ENCODE measurements at places on chromosomes 3 and 15. TPM values are rescaled to one million over a fixed set of nuclear protein-coding genes. Genes with fewer than 3 reads are reported as not detected.
A peak's percentile ranks its signal among the peaks of the same experiment; 100 is the strongest.

DNA sequence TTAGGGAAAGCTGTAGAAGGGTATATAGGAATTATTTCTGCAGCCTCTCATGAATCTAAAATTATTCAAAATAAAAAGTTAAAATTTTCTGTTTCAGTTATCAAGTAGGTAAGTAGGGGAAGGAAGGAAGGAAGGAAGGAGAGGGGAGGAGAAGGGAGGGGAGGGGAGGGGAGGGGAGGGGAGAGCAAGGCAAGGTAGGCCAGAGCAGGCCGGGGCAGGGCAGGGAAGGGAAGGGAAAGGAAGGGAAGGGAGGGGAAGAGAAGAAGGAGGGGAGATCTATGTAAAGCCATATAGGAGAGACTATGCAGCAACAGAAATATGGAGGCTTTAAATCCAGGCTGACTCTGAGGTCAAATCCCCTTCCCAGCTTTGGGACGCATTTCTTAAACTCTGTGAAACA, 38.3 kb upstream of the BOC start:
- peaks cover 3% of the 10 kb centered on the region for H3K27me3 ChIP-seq
- no peak overlapping the region for H3K27ac ChIP-seq
- H3K36me3 ChIP-seq: no peaks in the 10 kb centered on the region
- H3K4me3 ChIP-seq: no peak overlapping the region

DNA sequence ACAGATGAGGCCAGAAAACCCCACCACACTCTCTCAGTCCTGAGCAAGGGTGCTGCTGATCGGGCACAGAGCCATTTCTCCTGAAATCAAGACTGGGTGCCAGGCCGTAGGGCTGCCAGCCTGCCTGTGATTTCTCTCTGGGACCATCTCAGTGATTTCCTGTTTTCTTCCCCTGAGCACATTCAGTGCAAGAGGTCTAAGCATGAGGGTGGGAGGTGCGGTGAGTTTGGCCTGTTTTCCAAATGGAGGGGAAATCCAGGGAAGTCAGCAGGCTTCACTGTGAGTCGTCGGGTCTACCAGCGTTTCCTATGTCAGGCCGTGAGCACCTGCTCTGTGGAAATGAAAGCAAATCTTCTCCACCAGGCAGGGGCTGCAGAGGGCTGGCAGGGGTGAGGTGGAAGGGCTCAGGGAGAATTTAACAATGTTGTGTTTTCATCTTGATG, 82.3 kb downstream of the ST6GAL1 start:
- peak overlapping the region; percentile 91 for H3K27ac ChIP-seq
- peak; percentile 63 for DNase-seq
- H3K36me3 ChIP-seq: peaks cover 60% of the 10 kb centered on the region
- peaks cover 61% of the 10 kb centered on the region for H3K4me1 ChIP-seq
- H3K27me3 ChIP-seq: no peaks in the 10 kb centered on the region
- peak overlapping the region; percentile 60 for H3K4me3 ChIP-seq

GRCh38 chr3:150069633-150070032, 98.9 kb upstream of the PFN2 start:
- no peaks in the 10 kb centered on the region for H3K4me1 ChIP-seq
- no peaks in the 10 kb centered on the region for H3K36me3 ChIP-seq
- H3K27me3 ChIP-seq: peaks cover 14% of the 10 kb centered on the region
- H3K4me3 ChIP-seq: no peak overlapping the region

- peaks cover 39% of the 10 kb centered on the region for H3K4me1 ChIP-seq
- no peak for DNase-seq
- H3K36me3 ChIP-seq: peaks cover 17% of the 10 kb centered on the region
- peak overlapping the region; percentile 85 for H3K4me3 ChIP-seq
Observed at GRCh38 chr15:37099319-37100108, 835 bp downstream of the MEIS2 start.

GRCh38 chr15:39426552-39427532, 154.0 kb upstream of the THBS1 start:
- H3K36me3 ChIP-seq: no peaks in the 10 kb centered on the region
- peaks cover 20% of the 10 kb centered on the region for H3K4me1 ChIP-seq
- H3K27ac ChIP-seq: peak overlapping the region; percentile 40
- H3K27me3 ChIP-seq: peaks cover 24% of the 10 kb centered on the region

DNA sequence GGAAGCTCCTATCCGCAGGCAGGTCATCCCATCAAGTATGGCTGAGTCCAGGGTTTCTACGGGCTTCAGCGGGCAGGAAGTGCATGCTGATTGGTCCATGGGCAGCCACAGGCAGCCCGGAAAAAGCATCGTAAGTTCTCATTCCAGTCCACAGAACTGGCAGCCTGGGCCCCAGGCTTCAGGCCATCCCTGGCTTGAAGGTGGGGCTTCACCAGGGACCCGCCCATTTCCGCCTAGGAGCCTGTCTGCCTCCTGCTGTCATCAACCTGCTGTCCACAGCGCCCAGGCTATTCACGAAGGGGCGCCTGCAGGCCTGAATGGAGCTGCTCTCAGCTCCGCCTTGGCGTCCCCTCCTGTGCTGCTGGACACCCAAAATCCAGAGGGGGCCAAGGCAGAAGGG, 13.9 kb downstream of the PCYT1A start:
- peaks cover 48% of the 10 kb centered on the region for H3K36me3 ChIP-seq
- peak overlapping the region; percentile 91 for H3K27ac ChIP-seq
- H3K27me3 ChIP-seq: no peaks in the 10 kb centered on the region
- H3K4me3 ChIP-seq: peak overlapping the region; percentile 67
- H3K4me1 ChIP-seq: peaks cover 61% of the 10 kb centered on the region

- H3K27ac ChIP-seq: no peak overlapping the region
- no peaks in the 10 kb centered on the region for H3K36me3 ChIP-seq
- H3K4me3 ChIP-seq: no peak overlapping the region
- H3K27me3 ChIP-seq: peaks cover 7% of the 10 kb centered on the region
Observed at GRCh38 chr3:58556001-58556400, 19.0 kb upstream of the ACOX2 start.

DNA sequence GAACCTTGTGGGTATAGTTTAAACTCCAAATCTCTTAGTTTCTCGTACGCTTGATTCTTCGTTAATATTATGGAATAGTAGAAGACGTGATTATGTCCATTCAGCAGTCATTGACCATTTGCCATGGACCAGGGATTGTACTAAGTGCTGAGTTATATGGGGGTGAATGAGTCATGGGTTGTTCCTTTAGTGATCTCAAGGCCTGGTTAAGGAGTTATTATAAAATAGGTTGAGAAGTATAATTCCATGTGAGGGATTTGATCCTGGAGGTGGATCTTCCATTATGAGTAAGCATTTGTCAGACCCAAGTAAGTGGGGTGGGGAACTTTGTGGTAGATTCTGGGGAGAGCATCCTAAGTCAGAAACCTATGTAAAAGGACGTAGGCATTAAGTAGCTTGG, 15.4 kb downstream of the NR2C2 start:
- no peak for DNase-seq
- H3K36me3 ChIP-seq: peaks cover 31% of the 10 kb centered on the region
- H3K27ac ChIP-seq: no peak overlapping the region
- no peaks in the 10 kb centered on the region for H3K27me3 ChIP-seq
- no peak overlapping the region for H3K4me3 ChIP-seq

DNA sequence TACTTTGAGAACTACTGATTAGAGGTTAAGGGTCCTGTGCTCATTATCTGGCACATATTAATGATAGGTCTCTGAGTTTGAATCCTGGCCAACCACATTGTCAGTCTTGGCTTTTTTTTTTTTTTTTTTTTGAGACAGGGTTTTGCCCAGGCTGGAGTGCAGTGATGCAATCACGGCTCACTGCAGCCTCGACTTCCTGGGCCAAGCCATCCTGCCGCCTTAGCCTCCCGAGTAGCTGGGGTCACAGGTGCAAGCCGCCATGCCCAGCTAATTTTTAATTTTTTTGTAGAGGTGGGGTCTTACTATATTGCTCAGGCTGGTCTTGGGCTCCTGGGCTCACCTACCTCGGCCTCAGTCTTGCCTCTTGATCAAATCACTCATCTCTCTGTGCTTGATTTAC, 547 bp upstream of the PCCB start:
- peaks cover 26% of the 10 kb centered on the region for H3K4me1 ChIP-seq
- H3K4me3 ChIP-seq: peak overlapping the region; percentile 91
- H3K27me3 ChIP-seq: no peaks in the 10 kb centered on the region
- H3K36me3 ChIP-seq: peaks cover 3% of the 10 kb centered on the region
- no peak for DNase-seq

- no peaks in the 10 kb centered on the region for H3K27me3 ChIP-seq
- H3K27ac ChIP-seq: no peak overlapping the region
- no peaks in the 10 kb centered on the region for H3K4me1 ChIP-seq
- DNase-seq: no peak
Observed at GRCh38 chr15:29944925-29945324, 122.7 kb upstream of the TJP1 start.

DNA sequence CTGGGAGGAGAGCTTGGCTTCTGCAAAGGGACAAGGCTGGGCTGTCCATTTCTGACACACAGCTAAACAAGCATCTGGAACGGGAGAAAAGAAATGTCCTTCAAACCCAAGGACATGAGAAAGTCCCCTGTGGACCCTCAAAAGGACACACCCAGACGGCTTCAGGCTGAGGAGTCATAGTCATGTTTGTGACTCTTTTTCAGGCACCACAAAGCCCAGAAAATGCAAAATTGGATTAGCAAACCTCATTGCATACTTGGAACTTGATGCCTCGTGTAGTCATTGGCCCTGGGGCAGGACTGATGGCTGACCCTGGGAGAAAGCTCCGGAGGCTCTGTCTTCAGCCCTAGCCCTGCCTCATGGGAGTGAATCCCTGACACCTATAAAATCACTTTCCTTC, 21.5 kb downstream of the FAM174B start:
- H3K27ac ChIP-seq: no peak overlapping the region
- no peak overlapping the region for H3K4me3 ChIP-seq
- no peaks in the 10 kb centered on the region for H3K36me3 ChIP-seq
- H3K27me3 ChIP-seq: peaks cover 2% of the 10 kb centered on the region
- no peak for DNase-seq
- H3K4me1 ChIP-seq: no peaks in the 10 kb centered on the region

DNA sequence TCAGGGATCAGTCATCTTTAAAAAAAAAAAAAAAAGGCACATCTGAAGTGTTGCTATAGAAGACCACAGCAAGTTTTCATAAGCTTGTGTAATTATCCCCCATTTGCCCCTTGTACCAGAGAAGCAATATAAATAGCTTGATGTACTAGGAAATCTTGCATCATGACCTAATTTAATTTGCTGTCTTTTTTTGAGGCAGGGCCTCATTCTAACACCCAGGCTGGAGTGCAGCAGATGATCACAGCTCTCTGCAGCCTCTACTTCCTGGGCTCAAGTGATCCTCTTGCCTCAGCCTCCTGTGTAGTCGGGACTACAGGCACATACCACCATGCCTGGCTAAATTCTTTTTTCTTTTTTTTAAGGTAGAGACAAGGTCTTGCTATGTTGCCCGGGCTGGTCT, 88.7 kb downstream of the ARIH1 start:
- H3K27me3 ChIP-seq: no peaks in the 10 kb centered on the region
- H3K4me1 ChIP-seq: no peaks in the 10 kb centered on the region
- no peak for DNase-seq

DNA sequence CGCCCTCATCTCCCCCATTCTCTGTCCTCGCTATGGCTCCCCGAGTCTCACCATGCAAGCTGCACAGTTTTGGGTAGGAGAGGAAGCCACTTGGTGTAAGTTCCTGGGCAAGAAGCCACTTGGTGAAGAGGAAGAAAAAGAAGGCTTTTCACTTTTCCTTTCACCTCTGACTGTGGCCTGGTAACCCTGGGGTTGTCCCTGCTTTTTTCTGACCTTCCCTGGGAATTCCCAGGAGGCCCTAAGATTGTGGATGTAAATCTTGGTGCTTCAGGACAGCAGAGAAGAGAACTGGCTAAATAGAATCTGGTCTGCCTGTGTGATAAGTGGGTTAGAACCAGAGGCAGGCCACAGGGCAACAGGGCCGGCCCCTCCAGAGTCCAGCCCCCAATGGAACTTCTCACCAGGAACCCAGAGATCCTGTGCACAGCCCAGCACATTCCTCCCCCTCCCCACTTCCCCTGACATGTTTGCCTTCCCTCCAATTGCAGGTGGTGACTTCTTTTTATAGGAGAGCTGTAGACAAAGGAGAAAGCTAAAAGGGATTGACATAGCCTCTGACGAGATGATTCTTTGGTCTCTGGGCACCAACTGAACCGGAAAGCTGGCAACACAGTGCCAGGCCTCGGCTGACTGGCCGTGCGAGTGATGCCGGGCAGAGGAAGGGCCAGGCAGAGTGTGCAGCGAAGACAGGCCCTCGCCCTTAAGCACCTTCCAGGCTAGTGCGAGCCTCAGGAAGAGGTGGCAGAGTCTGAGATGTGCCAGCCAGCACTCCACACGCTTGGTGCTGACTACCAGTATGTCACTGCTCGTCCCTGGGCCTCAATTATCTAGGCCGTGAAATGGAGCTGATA, 19.4 kb upstream of the SKOR1 start:
- no peak overlapping the region for H3K4me3 ChIP-seq
- H3K27me3 ChIP-seq: no peaks in the 10 kb centered on the region
- no peak overlapping the region for H3K27ac ChIP-seq
- DNase-seq: no peak

DNA sequence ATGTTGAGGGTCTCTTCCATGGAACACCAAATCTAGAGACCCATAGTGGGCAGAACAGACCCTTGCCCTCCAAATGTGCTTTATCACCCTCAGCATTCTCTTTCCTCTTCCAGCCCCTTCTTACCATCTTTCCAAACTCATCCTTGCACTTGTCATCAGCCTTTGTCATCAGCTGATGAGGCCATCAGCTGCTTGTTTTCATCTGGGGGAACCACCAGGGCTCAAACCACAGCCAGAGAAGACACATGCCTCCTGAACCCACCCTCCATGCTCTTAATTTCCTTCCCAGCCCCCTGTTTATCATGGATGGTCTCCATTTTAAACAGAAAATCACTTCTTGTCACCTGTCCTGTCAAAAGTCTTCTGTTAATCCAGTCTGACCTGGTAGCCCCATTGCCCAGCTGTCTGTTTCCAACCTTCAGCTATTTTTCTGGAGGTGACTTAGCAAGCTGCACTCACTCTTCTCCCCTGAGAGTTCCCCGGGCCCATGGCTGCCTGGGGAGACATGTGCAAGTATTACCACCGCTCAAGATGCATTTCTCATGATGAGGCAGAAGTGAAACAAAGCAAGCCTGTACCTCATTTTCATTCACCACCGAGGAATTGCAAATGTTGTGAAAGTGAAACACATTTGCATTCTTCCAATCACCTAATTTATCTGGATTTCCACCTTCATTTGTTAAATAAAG, 14.7 kb upstream of the SYNM start:
- peaks cover 6% of the 10 kb centered on the region for H3K4me1 ChIP-seq
- DNase-seq: no peak
- no peak overlapping the region for H3K4me3 ChIP-seq
- no peaks in the 10 kb centered on the region for H3K36me3 ChIP-seq

- no peak for DNase-seq
- H3K27me3 ChIP-seq: peaks cover 6% of the 10 kb centered on the region
- H3K4me3 ChIP-seq: no peak overlapping the region
- H3K4me1 ChIP-seq: peaks cover 30% of the 10 kb centered on the region
Observed at GRCh38 chr3:125219261-125219701, 6.7 kb upstream of the SLC12A8 start.

- no peaks in the 10 kb centered on the region for H3K4me1 ChIP-seq
- H3K27ac ChIP-seq: no peak overlapping the region
- no peaks in the 10 kb centered on the region for H3K27me3 ChIP-seq
- no peak overlapping the region for H3K4me3 ChIP-seq
- DNase-seq: no peak
- no peaks in the 10 kb centered on the region for H3K36me3 ChIP-seq
Observed at GRCh38 chr3:63673111-63673510, 20.6 kb downstream of the SNTN start.

SHC4 gene
- total RNA-seq: 0.65 TPM

C3orf85 gene
- not detected for total RNA-seq

GPR149 gene
- total RNA-seq: not detected

TMEM43 gene
- 28.8 TPM for total RNA-seq

SPRED1 gene
- total RNA-seq: 0.31 TPM

ATP10A gene
- 53.8 TPM for total RNA-seq

AMIGO3 gene
- 2.0 TPM for total RNA-seq

TMCC1 gene
- total RNA-seq: 15.9 TPM

ROPN1 gene
- not detected for total RNA-seq

ZDHHC3 gene
- total RNA-seq: 62.3 TPM

GOLGA8S gene
- total RNA-seq: 0.92 TPM

AADACL2 gene
- not detected for total RNA-seq
